Activated CD8-positive, alpha-beta T cell treated with anti-CD3 and anti-CD28 coated beads, Interleukin-2, amount 10 ng/mL, durations not matched to agents 7 days and 5 days (primary cell): ENCODE measurements at places on chromosomes 7 and 10. TPM values are rescaled to one million over a fixed set of nuclear protein-coding genes. Genes with fewer than 3 reads are reported as not detected.

SPAG6 gene
- 0.70 TPM for total RNA-seq

CALN1 gene
- total RNA-seq, result not detected

- DNase-seq, result no peak
These were observed 137.4 kb downstream of the C7orf25 start for GRCh38 chr7:42774436-42774835.

NSUN6 gene
- 24.6 TPM for total RNA-seq

DNA sequence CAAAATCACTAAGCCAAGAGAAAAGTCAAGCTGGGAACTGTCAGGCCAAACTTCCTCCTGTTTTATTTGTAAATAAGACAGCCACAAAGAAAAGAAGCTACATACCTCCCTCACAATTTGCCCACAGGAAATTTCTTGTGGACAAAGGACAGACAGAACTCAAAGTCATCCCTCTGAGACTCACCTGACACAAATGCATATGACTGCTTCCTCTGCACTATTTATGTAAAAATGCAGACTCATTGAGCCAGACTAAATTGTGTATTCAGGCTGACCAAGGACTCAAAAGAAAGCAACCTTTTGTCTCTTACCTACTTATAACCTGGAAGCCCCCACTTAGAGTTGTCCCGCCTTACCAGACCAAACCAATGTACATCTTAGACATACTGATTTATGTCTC lies 11.8 kb downstream of the TOMM7 start:
- DNase-seq, result no peak

CDC14C gene
- not detected for total RNA-seq

GRCh38 chr10:86938260-86938659 lies 19.2 kb downstream of the MMRN2 start:
- DNase-seq, result no peak

GRCh38 chr7:37916673-37917660 lies at the start of gene SFRP4:
Gene SFRP4 (minus strand): TSS chr7:37916817. CDS start chr7:37916537, 280 bp downstream.
- DNase-seq, result peak; percentile 23

GRCh38 chr10:79446758-79447084 lies 1.3 kb upstream of the ZCCHC24 start:
- DNase-seq, result no peak

- no peak for DNase-seq
These were observed 80.6 kb downstream of the VSTM2A start for GRCh38 chr7:54622696-54623309.

- peak; percentile 57 for DNase-seq
These were observed 57.6 kb upstream of the TARP start for GRCh38 chr7:38330861-38331621.
